Endothelial cell (in vitro differentiated cells): ENCODE measurements at places on chromosomes 6 and 20. TPM values are rescaled to one million over a fixed set of nuclear protein-coding genes. Genes with fewer than 3 reads are reported as not detected.

GRCh38 chr6:53703047-53703446, 37.5 kb upstream of the KLHL31 start:
- H3K4me1 ChIP-seq, result peaks cover 16% of the 10 kb centered on the region
- peaks cover 1% of the 10 kb centered on the region for H3K27me3 ChIP-seq
- no peak for DNase-seq

DNA sequence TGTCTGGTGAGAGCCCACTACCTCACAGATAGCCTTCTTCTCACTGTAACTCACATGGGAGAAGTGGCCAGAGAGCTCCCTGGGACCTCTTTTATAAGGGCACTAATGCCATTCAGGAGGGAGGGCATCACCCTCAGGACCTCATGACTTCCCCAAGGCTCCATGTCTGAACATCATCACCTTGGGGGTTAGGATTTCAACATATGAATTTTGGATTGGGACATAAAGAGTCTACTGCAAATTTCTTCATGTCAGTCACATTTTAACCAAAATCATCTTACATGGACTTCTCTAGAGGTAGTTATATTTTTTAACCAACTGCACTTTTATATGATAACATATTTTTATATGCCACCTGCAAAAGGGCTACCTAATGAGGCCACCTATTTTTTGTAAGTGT, 324.7 kb downstream of the PLCB1 start:
- H3K36me3 ChIP-seq, result no peaks in the 10 kb centered on the region
- H3K27me3 ChIP-seq, result no peaks in the 10 kb centered on the region
- H3K4me3 ChIP-seq, result no peak overlapping the region
- no peak for DNase-seq
- H3K27ac ChIP-seq, result no peak overlapping the region

Gene DEFB112
- not detected for total RNA-seq

DNA sequence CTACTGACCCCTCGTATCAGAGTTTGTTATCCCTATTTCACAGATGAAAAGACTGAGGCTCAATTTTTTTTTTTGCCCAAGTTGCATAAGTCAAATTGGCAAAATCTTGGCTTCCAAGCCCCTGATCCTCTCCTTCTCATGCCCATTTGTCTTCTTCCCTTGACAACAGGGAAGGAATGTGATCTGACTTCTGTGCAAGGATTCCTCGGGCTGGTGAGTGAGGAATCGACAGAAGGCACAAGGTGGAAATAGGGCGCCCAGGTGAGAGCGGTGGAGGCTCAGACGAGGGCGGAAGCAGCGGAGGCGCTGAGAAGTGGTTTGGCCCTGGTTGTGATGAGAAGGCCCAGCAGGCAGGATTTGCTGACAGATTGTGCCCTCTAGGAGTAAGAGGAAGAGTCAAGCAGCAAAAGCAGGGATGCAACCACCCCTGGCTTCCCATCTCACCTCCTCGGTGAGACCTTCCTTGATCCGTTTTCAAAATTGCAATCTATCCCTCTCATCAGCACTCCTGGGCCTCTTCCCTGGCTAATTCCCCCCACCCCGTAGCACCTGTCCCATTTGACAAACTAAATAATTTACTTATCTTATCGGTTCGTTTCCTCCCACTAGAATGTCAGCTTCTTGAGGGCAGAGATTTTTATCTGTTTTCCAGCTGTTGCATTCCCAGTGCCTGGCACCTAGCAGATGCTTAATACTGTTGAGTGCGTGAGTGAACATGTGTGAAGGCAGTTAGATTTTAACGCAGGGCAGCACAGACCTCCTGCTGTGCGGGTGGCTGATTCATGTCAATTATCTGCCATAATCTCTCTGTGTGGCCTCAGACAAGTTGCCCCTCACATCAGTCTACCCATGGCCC, 3.7 kb upstream of the SIRPA start:
- no peak for DNase-seq
- no peak overlapping the region for H3K27ac ChIP-seq
- H3K27me3 ChIP-seq, result peaks cover 26% of the 10 kb centered on the region
- H3K4me3 ChIP-seq, result peak overlapping the region; percentile 93

- peaks cover 10% of the 10 kb centered on the region for H3K27me3 ChIP-seq
- peaks cover 10% of the 10 kb centered on the region for H3K36me3 ChIP-seq
- peak overlapping the region; percentile 20 for H3K27ac ChIP-seq
- no peak for DNase-seq
- peaks cover 22% of the 10 kb centered on the region for H3K4me1 ChIP-seq
- H3K4me3 ChIP-seq, result no peak overlapping the region
Observed at GRCh38 chr20:5072756-5073659, 46.8 kb downstream of the PCNA start.

DNA sequence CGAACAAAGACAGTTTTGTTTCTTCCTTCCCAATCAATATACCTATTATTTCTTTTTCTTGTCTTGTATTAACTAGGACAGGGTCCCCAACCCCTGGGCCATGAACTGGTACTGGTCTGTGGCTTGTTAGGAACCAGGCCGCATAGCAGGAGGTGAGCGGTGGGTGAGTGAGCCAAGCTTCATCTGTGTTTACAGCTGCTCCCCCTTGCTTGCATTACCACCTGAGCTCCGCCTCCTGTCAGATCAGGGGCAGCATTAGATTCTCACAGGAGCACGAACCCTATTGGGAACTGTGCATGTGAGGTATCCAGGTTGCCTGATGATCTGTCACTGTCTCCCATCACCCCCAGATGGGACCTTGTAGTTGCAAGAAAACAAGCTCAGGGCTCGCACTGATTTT, 151.9 kb downstream of the CDKAL1 start:
- H3K4me1 ChIP-seq, result peaks cover 1% of the 10 kb centered on the region
- no peak overlapping the region for H3K27ac ChIP-seq
- H3K27me3 ChIP-seq, result no peaks in the 10 kb centered on the region

- peaks cover 36% of the 10 kb centered on the region for H3K4me1 ChIP-seq
- no peak for DNase-seq
- H3K36me3 ChIP-seq, result no peaks in the 10 kb centered on the region
- H3K27ac ChIP-seq, result no peak overlapping the region
- no peak overlapping the region for H3K4me3 ChIP-seq
Observed at GRCh38 chr20:35318502-35319157, 26.4 kb upstream of the FAM83C start.

- H3K27me3 ChIP-seq, result peaks cover 8% of the 10 kb centered on the region
- no peak overlapping the region for H3K27ac ChIP-seq
- no peak for DNase-seq
- peaks cover 23% of the 10 kb centered on the region for H3K4me1 ChIP-seq
Observed at GRCh38 chr20:17749626-17749977, 49.8 kb downstream of the BANF2 start.

Gene RIPPLY2
- total RNA-seq, result not detected

DNA sequence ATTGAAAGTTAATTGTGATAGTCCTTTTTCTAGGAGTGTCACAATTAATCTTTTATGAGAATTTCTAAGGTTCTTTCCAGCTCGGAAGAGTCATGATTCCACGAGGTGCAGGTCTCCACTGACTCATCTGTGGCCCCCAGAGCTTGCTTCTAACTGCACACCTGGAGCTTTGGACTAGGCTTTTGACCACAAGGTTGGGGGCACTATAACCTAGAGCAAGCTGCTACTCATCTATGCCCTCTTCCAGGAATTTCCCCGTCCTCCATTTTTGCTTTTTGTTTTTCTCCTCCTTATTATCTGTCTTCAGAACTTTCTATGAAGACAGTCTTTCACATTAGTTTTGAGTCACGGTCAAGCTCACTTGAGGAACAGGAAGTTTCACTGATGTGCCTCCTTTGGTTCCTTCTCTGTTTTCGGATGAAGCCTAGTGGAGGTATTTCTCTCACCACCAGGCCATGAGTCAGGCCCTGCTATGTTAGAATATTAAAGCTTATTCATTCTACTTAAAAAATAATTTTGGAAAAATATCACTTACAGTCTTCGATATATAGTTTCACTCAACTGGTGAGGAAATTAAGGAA, 119.2 kb upstream of the INSM1 start:
- H3K27ac ChIP-seq, result no peak overlapping the region
- peaks cover 7% of the 10 kb centered on the region for H3K36me3 ChIP-seq
- H3K27me3 ChIP-seq, result no peaks in the 10 kb centered on the region
- no peak for DNase-seq
- no peaks in the 10 kb centered on the region for H3K4me1 ChIP-seq
- no peak overlapping the region for H3K4me3 ChIP-seq

Gene RBPJL
- total RNA-seq, result not detected

Gene TFAP2D
- total RNA-seq, result 0.31 TPM

DNA sequence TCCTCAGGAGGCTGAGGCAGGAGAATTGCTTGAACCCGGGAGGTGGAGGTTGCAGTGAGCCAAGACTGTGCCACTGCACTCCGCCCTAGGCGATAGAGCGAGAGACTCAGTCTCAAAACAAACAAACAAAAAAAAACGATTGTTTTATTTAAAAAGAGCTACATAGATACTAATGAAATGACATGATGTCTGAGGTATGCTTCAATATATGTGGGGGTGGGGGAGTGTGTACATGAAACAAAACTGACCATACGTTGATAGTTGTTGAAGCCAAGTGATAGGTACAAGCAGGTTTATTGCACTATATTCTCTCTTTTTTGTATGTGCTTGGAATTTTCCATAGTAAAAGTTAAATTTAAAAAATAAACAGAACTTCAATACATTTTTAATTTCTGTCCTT, 240.1 kb downstream of the TFAP2A start:
- DNase-seq, result no peak
- no peak overlapping the region for H3K4me3 ChIP-seq
- peaks cover 1% of the 10 kb centered on the region for H3K27me3 ChIP-seq
- no peak overlapping the region for H3K27ac ChIP-seq
- no peaks in the 10 kb centered on the region for H3K4me1 ChIP-seq
- H3K36me3 ChIP-seq, result peaks cover 4% of the 10 kb centered on the region

DNA sequence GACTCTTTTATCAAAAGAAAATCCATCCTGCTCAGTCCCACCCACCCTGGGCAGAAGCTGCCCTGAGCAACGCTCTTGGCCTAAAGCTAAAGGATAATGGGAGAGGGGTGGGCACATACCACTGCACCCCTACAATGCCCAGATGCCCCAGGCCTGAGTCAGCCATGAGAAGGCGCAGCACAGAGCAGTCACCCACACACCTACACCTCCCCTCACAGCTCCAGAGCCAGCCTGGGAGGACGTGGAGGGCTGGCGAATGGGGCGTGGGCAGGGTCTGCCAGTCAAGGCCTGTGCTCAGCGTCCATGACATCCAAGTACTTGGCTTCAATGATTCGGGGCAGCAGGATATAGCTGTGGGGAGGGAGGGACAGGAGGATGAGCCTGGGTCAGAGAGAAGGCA, 11.5 kb downstream of the SLC4A11 start:
- H3K36me3 ChIP-seq, result peaks cover 8% of the 10 kb centered on the region
- peaks cover 2% of the 10 kb centered on the region for H3K27me3 ChIP-seq
- no peak for DNase-seq
- no peak overlapping the region for H3K27ac ChIP-seq

Gene PAX1
- total RNA-seq, result not detected

Gene PRICKLE4
- 20.7 TPM for total RNA-seq

DNA sequence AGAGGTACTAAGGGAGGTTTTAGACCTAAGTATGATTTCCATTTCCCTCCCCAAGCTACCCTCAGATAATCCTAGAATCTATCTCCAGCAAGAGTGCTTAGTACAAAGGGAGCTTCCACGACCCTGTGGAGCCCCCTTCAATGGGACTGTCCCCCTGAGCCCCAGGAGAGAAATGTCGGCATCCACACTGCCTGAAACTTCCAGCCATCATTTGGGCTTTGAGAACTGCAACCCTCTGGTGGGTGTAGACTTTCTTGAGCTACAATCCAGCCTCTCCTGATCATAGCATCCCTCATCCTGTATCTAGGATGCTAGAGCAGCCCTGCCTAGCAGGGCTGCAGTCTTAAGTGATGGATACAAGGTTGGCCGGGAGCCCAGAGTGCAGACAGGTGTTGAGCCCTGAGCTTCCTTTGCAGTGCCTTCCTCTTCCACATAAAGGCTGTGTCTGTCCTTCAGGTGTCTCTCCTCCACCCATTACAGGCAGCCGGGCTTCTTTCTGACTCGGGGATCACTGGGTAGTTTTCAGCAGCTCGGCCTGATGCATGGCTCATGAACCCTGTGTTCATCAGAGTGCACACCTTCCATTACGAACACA, 424.5 kb downstream of the PREX1 start:
- H3K27ac ChIP-seq, result no peak overlapping the region
- no peak overlapping the region for H3K4me3 ChIP-seq
- no peaks in the 10 kb centered on the region for H3K36me3 ChIP-seq
- no peaks in the 10 kb centered on the region for H3K4me1 ChIP-seq
- H3K27me3 ChIP-seq, result peaks cover 2% of the 10 kb centered on the region

DNA sequence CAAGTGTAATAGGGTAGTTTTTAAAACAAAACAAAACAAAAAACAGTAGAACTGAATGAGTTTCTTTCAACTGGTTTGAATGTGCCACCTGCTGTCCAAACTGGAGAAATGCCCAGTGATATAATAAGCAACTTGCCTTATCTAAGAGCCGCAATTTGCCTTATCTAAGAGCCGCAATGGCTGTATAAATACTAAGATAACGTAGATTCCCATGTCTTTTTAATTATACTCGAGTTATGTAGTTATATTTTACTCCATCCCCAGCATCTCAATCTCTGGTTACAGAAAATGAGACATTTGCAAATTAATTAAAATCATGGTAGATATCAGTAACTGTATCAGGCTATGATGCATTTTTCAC, 67.2 kb downstream of the RPP40 start:
- H3K4me1 ChIP-seq, result peaks cover 26% of the 10 kb centered on the region
- peaks cover 9% of the 10 kb centered on the region for H3K27me3 ChIP-seq
- H3K4me3 ChIP-seq, result no peak overlapping the region
- peaks cover 3% of the 10 kb centered on the region for H3K36me3 ChIP-seq

Gene SAPCD1
- 2.4 TPM for total RNA-seq

DNA sequence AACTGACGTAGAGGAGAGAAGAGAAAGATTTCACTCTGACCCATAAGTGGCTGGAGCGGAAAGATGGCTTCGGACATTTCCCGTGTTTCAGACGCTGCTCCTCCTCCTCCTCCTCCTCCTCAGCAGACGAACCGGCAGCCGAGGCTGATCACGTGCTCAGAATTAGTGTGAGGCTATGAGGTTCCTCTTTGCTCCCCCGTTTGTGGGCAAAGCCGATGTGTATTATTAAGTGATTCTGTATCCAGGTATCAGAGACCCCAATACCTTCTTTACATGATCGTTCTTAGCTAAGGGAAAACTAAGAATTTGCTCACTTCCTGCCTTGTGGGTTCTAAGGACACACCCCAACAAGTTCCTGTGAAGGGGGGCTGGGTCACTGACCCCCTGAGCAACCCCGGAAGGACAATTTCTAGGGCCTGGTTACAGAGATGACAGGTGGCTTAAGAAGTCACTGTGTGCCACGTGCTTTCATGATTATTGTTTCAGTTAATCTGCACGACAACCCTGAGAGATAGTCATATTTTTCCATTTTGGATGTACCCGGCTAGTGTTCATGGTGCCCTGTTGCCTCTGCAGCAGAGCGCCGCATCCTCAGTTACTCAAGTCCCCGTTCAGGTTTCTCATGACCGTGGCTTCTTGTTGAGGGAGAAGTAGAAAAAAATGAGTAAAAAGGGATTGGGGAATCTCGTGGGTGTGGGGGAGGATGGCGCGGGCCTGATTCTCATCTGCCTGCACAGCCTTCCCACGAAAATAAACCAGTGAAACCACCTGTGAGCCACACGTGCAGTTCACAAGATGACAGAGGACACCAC, 671.8 kb downstream of the QKI start:
- H3K27ac ChIP-seq, result peak overlapping the region; percentile 79
- H3K36me3 ChIP-seq, result peaks cover 9% of the 10 kb centered on the region
- H3K4me3 ChIP-seq, result peak overlapping the region; percentile 18

Gene WFDC12
- total RNA-seq, result not detected

Gene OR2J3
- not detected for total RNA-seq
